ENCODE measurements at places on chromosomes 4 and X.

DNA sequence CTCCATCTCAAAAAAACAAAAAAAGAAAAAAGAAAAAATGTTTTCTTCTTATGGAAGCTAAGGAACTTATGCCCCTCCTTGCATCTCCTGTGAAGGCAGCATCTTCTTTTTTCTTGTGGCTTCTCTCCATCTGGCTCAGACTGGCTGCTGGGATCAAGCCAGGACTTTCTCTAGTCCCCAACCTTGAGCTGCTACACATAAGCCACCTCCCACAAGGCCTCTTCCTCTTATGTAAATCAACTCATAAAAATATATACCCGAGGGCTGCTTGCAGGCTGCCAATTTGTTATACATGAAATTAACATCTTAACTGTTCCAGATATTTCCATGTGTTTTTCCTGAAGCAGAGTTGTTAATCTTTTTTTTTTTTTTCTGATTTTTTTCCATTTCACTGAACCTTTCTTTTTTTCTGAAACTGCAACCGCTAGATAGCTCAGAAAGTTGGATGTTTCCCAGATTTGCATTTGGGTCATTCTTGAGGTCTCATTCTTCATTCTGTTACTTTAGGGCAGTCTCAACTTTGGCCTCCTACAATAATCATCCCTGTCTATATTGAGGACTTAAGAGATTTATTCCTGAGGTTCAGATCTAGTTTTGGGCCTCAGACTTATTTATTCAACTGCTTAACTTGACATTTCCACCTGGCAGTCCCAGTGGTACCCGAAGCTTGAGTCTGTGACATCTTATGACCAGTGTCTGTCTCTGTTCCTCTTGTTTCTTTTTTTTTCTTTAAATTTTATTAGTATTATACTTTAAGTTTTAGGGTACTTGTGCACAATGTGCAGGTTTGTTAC, 10.3 kb downstream of the SNX25 start:
- no peak for DNase-seq

- no peak for DNase-seq
Observed at GRCh38 chrX:42846741-42847140, 68.8 kb upstream of the PPP1R2C start.

DNA sequence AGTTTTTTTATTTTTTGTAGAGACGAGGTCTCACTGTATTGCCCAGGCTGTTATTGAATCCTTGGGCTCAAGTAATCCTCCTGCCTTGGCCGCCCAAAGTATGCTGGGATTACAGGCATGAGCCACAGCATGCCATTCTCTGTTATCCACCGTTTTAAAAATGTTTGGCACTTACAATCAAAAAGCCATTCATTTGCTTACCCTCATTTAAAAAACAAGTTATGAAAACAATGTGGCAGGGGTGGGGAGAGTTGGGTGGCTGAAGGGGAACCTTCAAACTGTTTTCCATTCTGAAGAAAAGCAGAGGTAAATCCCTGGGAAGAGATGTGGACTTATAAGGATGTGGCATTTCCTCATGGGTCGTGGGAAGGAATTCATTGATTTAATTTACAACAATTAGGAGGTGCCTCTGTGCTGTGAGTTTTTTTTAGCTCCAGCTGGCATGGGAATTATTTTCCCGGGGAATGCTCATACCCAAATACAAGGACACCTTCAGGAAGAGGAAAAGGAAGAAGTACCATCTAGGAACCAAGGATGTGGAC, 103.5 kb downstream of the MID1 start:
- DNase-seq = no peak

GRCh38 chr4:68606240-68606639, 30.1 kb upstream of the UGT2B17 start:
- DNase-seq = no peak
